ENCODE measurements at places on chromosomes 2 and 18. TPM values are rescaled to one million over a fixed set of nuclear protein-coding genes. Genes with fewer than 3 reads are reported as not detected.

- H3K36me3 ChIP-seq, result peaks cover 15% of the 10 kb centered on the region
- H3K4me3 ChIP-seq, result no peak overlapping the region
- peak overlapping the region; percentile 23 for H3K27ac ChIP-seq
- no peaks in the 10 kb centered on the region for H3K27me3 ChIP-seq
- H3K4me1 ChIP-seq, result peaks cover 71% of the 10 kb centered on the region
Observed at GRCh38 chr2:217915706-217916105, 87.1 kb downstream of the TNS1 start.

DNA sequence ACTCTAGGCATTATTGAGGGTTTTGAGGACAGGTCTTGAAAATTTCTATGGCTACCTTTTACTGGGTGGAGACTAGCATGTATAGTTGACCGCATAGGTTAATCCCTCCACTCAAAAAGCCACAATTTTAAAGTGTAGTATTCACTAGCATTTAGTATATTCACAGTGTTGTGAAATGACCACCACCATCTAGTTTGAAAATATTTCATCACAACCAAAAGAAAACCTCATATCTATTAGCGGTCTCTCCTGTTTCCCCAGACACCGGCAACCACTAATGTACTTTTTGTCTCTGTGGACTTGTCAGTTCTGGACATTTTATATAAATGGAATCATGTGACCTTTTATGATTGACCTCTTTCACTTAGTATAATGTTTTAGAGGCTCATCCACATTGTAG, 53.9 kb downstream of the MSH2 start:
- H3K4me1 ChIP-seq, result peaks cover 4% of the 10 kb centered on the region
- H3K27me3 ChIP-seq, result no peaks in the 10 kb centered on the region
- no peak overlapping the region for H3K27ac ChIP-seq
- DNase-seq, result no peak
- H3K36me3 ChIP-seq, result peaks cover 8% of the 10 kb centered on the region

DNA sequence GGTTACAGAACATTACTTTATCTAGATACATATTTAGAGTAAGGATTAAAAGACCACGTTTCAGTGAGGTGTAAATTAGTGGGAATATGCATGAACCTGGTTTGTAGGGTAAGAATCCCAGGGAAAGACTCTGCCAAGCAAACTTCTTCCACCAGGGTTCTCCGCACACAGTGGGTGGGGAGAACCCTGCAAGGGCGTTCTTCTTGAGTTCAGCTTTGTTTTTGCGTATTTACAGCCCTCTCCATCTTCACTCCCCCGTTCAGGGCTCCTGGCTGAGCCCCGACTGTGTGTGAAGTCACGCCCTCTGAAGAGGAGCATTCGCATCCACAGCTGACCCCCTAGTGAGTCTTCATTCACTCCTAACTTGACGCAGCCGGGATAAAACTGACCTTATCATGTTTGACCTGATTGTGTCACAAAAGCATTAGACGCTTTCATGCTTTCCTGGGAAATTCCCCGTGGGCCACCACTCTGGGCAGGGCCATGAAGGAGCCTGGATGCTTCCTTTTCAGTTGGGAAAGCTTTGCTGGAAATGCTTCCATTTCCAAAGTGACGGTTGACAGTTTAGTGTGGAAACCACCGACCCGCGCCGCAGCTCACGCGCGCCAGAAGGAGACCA, 1.0 kb downstream of the ALKAL2 start:
- H3K4me3 ChIP-seq, result peak overlapping the region; percentile 74
- H3K4me1 ChIP-seq, result peaks cover 26% of the 10 kb centered on the region
- H3K36me3 ChIP-seq, result peaks cover 31% of the 10 kb centered on the region
- H3K27ac ChIP-seq, result peak overlapping the region; percentile 60

- H3K36me3 ChIP-seq, result no peaks in the 10 kb centered on the region
- no peak for DNase-seq
- no peak overlapping the region for H3K4me3 ChIP-seq
- no peak overlapping the region for H3K27ac ChIP-seq
Observed at GRCh38 chr2:33933203-33933602, 334.1 kb upstream of the FAM98A start.

LAMA1 gene
- 0.30 TPM for total RNA-seq

Measured in osteocyte (in vitro differentiated cells).